ENCODE measurements at places on chromosomes 6 and 20. TPM values are rescaled to one million over a fixed set of nuclear protein-coding genes. Genes with fewer than 3 reads are reported as not detected.

- H3K27ac ChIP-seq, result peak overlapping the region; percentile 16
- DNase-seq, result peak; percentile 76
- H3K36me3 ChIP-seq, result no peaks in the 10 kb centered on the region
- peaks cover 23% of the 10 kb centered on the region for H3K4me1 ChIP-seq
- no peaks in the 10 kb centered on the region for H3K27me3 ChIP-seq
- no peak overlapping the region for H3K4me3 ChIP-seq
Measured at GRCh38 chr6:105209950-105210706, 30.3 kb upstream of the POPDC3 start.

- no peaks in the 10 kb centered on the region for H3K27me3 ChIP-seq
- no peak for DNase-seq
- peaks cover 6% of the 10 kb centered on the region for H3K4me1 ChIP-seq
- H3K36me3 ChIP-seq, result no peaks in the 10 kb centered on the region
Measured at GRCh38 chr6:170282512-170283158, 8.2 kb downstream of the DLL1 start.

The R3HDML gene
- total RNA-seq, result not detected

DNA sequence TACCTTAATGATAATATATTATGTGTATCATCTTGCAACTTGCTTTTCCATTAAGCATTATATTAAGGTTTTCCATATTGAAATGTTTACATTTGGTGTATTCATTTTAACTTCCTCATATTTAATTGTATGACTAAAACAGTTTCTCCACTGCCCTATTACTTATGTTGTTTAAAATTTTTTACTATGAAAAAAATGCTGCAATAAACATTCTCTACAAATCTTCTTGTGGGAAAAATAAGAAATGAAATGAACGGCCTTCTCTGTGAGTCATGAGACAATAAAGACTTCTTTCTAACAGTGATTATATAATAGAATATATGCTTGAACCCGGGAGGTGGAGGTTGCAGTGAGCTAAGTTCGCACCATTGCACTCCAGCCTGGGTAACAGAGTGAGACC, 25.5 kb downstream of the FASTKD5 start:
- no peaks in the 10 kb centered on the region for H3K27me3 ChIP-seq
- H3K27ac ChIP-seq, result no peak overlapping the region
- no peak overlapping the region for H3K4me3 ChIP-seq
- no peak for DNase-seq

The SENP6 gene
- total RNA-seq, result 101 TPM

The TREML1 gene
- total RNA-seq, result not detected

- no peak overlapping the region for H3K4me3 ChIP-seq
- H3K4me1 ChIP-seq, result peaks cover 9% of the 10 kb centered on the region
- H3K36me3 ChIP-seq, result peaks cover 7% of the 10 kb centered on the region
- H3K27ac ChIP-seq, result no peak overlapping the region
Measured at GRCh38 chr6:66814156-66814555, 1107.1 kb upstream of the EYS start.

The FRK gene
- total RNA-seq, result 0.82 TPM

The SMOC2 gene
- not detected for total RNA-seq

The ECI2 gene
- total RNA-seq, result 38.4 TPM

DNA sequence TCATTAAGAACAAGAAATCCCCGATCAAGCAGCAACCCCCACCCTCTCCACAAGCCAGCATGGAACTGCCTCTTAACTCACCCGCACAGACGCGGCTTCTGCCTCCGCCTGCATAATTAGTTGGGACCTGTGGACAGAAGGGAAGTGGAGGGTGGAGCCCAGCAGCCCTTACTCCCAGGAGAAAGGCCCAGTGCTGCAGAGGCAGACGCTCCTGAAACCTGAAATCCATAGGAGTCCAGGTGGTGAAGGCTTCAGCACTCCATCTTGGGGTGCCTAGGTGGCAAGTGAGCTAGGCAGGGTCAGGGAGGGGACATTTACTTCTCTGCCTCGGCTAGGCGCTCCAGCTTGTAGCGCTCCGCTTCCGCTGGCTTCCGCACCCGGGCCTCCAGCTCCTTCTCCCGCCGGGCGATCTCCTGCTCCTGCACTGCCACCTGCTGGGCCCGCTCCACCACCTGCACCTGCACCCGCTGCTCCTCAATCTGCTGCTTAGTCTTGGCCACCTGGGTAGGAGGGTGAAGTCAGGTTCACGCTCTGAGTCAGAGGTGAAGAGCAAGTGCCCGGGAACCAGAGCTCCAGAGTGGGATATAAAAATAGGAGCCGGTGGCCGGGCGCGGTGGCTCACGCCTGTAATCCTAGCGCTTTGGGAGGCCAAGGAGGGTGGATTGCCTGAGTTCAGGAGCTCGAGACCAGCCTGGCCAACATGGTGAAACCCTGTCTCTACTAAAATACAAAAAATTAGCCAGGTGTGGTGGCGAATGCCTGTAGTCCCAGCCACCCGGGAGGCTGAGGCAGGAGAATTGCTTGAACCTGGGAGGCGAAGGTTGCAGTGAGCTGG, 10.7 kb downstream of the TUBB start:
- H3K36me3 ChIP-seq, result peaks cover 60% of the 10 kb centered on the region
- H3K4me1 ChIP-seq, result peaks cover 7% of the 10 kb centered on the region
- H3K27ac ChIP-seq, result no peak overlapping the region
- H3K4me3 ChIP-seq, result no peak overlapping the region
- peak; percentile 91 for DNase-seq

DNA sequence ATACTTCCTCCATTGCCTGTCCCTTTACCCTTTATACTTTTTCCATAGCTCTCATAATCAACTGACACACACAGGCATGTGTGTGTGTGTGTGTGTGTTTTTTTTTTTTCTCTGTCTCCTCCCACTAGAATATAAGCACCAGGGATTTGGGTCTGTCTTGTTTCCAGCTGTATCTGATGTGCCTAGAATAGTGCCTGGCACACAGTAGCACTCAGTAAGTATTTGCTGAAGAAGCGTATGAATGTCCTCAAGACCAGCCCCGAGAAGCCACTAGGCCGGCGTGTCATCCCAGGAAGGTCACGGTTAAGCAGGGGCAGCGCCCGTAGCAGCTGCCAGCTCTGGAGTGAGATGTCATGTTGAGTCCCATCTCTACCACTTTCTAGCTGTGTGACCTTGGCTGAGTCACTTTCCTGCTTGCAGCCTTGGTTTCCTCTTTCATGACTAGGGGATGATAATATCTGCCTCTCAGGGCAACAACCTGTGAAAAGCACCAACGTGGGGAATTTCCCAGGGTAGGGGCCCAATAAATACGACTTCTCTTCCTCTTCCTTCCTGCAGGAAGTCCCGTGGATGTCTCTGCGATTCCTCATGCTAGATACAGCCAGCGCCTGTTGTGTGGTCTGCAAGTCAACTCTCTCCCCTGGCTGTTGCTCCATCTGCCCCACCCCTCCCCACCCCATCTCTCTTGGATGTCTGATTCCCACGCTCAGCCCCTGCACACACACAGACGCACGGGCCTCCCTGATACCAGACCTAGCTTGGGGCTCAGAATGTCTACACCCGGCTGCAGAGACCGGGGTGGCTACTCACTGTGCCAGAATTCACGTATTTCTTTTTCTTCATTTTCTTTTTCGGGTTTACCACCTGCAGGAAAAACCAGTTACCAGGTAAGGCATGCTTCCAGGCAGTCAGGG, 58.1 kb downstream of the RAB44 start:
- peak; percentile 46 for DNase-seq
- H3K27ac ChIP-seq, result no peak overlapping the region
- H3K36me3 ChIP-seq, result no peaks in the 10 kb centered on the region

The TREM2 gene
- 0.63 TPM for total RNA-seq

The SPDEF gene
- total RNA-seq, result not detected

GRCh38 chr6:165967810-165968407, 199.7 kb downstream of the TBXT start:
- H3K4me1 ChIP-seq, result peaks cover 17% of the 10 kb centered on the region
- no peak overlapping the region for H3K4me3 ChIP-seq
- H3K27ac ChIP-seq, result no peak overlapping the region
- H3K27me3 ChIP-seq, result no peaks in the 10 kb centered on the region
- no peaks in the 10 kb centered on the region for H3K36me3 ChIP-seq

DNA sequence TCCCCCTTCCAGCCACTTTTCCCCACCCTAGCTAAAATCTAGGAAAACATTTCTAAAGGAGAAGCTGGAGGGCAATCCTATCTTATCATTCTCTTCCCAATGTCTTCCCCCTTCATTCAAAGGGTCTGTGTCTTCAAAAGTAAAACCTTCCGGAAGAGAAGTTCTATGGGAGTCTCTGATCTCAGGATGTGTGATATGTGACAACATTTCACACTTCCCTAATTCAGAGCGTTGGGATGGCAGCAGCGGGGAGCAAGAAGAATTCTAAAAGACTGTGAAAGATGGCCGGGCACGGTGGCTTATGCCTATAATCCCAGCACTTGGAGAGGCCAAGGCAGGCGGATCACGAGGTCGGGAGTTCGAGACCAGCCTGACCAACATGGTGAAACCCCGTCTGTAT, 65.4 kb upstream of the AKIRIN2 start:
- no peak overlapping the region for H3K27ac ChIP-seq
- H3K36me3 ChIP-seq, result peaks cover 6% of the 10 kb centered on the region
- H3K4me1 ChIP-seq, result no peaks in the 10 kb centered on the region
- no peak overlapping the region for H3K4me3 ChIP-seq
- DNase-seq, result no peak
- no peaks in the 10 kb centered on the region for H3K27me3 ChIP-seq

The SLA2 gene
- total RNA-seq, result not detected

The PACRG gene
- total RNA-seq, result not detected

DNA sequence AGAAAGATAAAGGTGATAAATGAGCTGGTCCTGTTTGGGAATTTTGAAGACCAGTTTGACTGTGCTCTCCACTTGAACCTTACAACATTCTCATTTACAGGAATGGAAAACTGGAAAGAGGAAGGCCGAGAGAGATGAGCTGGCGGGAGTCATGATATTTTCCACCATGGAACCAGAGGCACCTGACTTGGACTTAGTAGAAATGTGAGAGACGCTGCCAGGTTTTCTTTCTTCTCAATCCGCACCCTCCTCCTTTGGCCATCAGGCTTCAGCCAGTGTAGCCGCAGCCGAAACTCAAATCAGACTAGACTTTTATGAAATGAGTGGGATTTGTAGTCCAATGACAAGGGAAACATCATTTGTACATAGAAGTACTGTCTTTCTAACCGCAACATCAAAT, 54.7 kb upstream of the SYNJ2 start:
- no peak overlapping the region for H3K4me3 ChIP-seq
- H3K36me3 ChIP-seq, result peaks cover 83% of the 10 kb centered on the region
- no peaks in the 10 kb centered on the region for H3K4me1 ChIP-seq
- no peak for DNase-seq
- H3K27me3 ChIP-seq, result no peaks in the 10 kb centered on the region

DNA sequence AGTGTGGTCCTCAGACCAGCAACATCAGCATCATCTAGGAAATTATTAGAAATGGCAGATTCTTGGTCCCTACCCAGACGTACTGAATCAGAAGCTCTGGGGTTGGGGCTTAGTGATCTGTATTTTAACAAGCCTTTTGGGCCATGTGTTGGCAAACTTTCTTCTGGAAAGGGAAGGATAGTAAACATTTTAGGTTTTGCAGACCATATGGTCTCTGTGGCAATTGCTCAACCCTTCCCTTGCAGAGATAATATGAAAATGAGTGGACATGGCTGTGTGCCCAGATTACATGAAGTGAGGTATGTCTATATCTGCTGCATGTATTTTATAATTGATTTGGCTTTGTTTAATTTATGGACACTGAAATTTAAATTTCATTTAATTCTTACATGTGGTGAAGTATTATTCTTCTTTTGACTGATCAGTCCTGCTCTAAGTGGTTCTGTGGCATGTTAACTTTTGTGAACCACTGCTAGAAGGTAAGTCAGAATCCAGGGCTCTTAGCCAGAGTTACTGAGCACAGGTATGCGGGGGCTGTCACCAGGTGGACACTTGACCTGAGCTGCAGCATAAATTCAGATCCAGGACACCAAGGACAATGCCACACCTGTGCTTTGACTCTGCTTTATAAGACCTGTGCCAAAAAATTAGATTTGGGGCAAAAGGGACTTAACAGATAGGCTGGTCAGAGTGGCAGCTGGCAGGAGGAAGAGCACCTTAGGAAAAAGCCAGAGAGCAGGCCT, 43.2 kb downstream of the LY86 start:
- H3K4me3 ChIP-seq, result no peak overlapping the region
- peak; percentile 69 for DNase-seq
- peaks cover 17% of the 10 kb centered on the region for H3K4me1 ChIP-seq
- peaks cover 22% of the 10 kb centered on the region for H3K27me3 ChIP-seq

The EFCAB8 gene
- not detected for total RNA-seq

- H3K27ac ChIP-seq, result no peak overlapping the region
- no peak overlapping the region for H3K4me3 ChIP-seq
- no peak for DNase-seq
Measured at GRCh38 chr6:38067263-38067980, 247.9 kb downstream of the ZFAND3 start.

DNA sequence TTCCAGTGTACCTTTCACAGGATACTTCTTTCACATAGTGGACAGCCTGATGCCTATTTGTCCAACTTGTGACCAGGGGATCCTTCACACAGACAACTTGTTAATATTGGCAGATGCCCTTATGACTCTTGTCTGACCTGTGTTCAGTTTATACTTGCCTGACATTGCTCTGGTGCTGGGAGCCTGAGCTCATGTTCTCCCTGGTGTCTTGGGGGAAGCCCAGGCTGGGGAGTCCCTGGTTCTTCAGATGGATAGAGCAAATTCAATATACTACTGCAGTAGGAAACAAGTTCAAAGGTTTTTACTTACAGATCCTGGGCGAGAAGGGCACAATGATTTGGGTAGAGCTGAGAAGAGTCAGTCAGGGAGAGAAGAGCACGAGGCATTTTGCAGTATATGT, 76.1 kb downstream of the NKAIN2 start:
- no peak overlapping the region for H3K27ac ChIP-seq
- no peak for DNase-seq
- no peaks in the 10 kb centered on the region for H3K36me3 ChIP-seq
- H3K27me3 ChIP-seq, result no peaks in the 10 kb centered on the region

The ANKRD66 gene
- not detected for total RNA-seq

The CLVS2 gene
- not detected for total RNA-seq

GRCh38 chr20:16432466-16433292, 140.6 kb downstream of the KIF16B start:
- no peak overlapping the region for H3K4me3 ChIP-seq
- no peak overlapping the region for H3K27ac ChIP-seq
- DNase-seq, result no peak
- no peaks in the 10 kb centered on the region for H3K4me1 ChIP-seq

DNA sequence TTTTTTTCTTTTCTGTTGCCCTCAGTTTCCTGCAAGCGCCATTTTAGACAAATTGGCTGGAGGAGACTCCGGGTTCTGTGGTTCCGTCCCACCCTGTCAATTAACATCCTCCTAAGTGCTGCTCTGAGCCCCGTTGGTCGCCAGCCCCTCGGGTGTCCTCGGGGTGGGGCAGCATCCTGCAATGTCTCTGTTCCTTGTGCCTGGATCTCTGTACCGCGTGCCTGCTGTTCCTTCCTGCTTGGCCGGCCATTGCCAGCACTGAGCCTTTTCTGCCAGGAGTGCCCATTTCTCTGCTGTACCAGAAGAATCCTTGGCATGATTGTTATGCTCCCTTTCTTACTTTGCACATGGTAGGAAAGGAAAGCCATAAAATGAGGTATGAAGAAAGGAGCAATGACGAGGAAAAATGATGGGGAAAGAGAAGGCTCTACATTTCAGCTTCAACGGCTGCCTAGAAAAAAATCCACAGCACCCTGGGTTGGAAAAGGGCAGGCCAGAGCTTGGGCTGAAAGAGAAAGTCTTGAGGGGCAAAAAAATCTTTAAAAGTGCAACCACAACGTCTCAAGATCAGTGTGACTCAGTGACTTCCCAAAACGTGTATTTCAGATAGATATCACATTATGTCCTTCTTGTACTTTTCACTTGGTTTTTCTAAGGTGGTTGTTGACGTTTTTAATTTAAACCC, 256.7 kb downstream of the CLIC5 start:
- no peak overlapping the region for H3K27ac ChIP-seq
- H3K27me3 ChIP-seq, result no peaks in the 10 kb centered on the region
- DNase-seq, result no peak
- no peaks in the 10 kb centered on the region for H3K36me3 ChIP-seq
- no peaks in the 10 kb centered on the region for H3K4me1 ChIP-seq
- no peak overlapping the region for H3K4me3 ChIP-seq

Data from MCF 10A (cell line).